ENCODE measurements at places on chromosomes 1 and 21.

DNA sequence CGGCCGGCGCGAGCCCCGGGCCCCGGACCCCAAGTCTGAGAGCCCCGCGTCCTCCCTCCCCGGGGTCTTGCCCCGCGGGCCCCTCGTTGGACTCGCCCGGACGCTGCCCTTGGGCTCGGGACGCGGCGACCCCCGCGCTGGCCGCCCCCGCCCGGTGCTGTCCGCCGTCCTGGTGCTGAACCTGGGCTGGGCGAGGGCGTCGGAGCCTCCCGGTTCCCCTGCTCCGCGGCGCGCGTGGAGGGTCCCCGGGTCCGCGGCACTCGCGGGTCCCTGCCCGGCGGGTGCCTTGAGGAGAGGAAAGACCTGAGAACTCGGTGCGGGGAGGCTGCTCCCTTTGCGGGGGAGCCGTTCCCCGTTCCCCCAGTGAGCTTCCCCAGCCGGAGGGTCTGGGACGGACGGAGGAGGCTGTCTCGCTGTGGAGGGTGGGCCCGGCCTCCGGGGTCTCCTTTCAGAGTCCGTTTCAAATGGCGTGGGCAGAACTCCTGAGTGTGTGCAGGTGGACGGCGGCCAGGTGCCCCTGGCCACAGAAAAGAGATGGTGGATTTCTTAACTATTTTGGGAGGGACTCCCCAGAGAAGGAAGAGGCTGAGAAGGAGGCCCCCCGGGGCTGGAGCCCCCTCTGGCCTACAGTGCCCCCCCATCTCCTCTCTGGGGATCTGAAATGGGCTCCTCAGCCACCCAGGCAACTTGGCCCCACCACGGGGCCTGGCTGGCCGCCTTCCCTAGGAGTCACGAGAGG is 595 bp downstream of the GABRD start:
- no peak for DNase-seq

GRCh38 chr1:202689493-202690342 is 20.5 kb downstream of the SYT2 start:
- DNase-seq, result no peak

GRCh38 chr1:7432102-7432899 is 338.8 kb upstream of the VAMP3 start:
- no peak for DNase-seq

GRCh38 chr21:43358940-43359822 is 67.8 kb downstream of the SIK1 start:
- DNase-seq, result no peak

- no peak for DNase-seq
Observed at GRCh38 chr1:98975113-98975512, 29.5 kb downstream of the PLPPR5 start.

- DNase-seq, result no peak
Observed at GRCh38 chr1:219782311-219782710, 146.0 kb downstream of the SLC30A10 start.

DNA sequence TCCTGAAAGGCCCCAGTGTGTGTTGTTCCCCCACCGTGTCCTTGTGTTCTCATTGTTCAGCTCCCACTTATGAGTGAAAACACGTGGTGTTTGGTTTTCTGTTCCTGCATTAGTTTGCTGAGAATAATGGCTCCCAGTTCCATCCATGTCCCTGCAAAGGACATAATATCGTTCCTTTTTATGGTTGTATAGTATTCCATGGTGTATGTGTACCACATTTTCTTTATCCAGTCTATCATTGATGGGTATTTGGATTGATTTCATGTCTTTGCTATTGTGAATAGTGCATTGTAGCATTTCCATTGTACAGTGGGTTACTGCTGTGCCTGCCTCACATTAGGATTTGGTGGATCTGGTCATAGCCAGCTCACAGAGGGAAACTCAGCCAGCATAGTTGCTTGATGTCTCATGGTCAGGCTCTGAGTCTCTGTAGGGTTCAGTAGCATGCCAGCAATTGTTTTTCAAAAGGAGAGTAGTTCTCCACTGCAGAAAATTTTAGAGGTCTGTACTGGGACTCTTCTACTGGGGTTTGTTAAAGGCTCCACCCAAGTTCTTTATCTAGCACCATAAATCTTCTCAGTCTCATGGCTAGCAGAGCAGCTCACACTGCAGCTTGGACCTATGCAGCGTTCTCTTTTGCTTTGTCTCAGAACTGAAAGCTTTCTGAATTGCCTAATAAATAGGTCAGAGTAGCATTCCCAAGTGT is 41.0 kb downstream of the RUNX3 start:
- DNase-seq, result no peak

DNA sequence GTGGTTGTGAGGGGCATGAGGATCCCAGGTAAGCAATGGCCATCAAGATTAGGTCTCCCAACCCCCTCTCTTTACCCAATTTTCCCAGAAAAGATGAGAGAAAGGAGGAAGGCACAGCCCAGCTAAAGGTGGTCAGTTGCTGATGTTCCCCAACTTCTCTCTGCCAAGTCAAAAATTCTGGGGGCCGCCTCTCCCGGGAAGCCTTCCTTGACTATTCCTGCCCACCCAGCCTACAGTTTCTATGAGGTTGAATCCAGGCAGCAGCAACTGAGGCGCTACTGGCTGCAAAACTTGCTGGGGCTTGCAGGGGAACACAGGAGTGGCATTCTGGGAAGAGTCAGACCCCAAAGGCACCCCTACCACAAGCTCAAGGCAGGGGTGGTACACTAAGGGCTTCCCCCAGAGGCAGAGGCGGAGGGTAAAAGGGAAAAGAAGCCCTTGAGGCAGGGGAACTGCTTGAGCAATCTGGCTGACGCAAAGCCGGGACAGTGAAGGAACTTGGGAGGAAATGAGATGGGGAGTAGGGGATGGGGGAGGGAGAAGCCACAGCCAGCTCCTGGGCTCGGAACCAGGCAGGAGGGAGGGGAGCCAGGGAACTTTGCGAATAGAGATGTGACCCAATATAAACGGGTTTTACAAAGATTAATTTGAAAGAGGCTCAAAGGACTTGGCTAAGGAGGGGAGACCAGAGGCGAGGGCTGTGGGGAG is 31.2 kb downstream of the SDC3 start:
- DNase-seq, result peak; percentile 54
